ENCODE measurements at places on chromosomes 3 and 15.

- DNase-seq = no peak
These were observed 35.3 kb downstream of the SRGAP3 start for GRCh38 chr3:9214185-9214584.

DNA sequence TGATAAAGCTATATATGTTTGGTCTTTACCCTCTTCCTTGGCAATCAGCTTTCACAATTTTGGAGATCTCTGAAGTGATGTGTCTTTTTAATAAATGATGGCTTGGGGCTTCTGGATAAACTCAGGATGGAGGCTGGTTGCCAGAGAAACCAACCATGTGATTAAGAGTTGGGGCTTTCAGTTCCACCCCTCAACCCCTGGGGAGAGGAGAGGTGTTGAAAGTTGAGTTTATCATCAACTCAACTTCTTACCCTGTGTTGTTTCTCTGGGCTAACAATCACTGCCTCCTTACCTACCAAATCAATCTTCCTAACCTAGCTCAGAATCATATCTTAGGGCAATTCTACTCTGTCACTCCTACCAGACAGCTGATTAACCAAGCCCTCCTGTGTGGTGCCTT is 735.8 kb downstream of the ZPLD1 start:
- no peak for DNase-seq

- DNase-seq = no peak
These were observed 1044.5 kb downstream of the NTRK3 start for GRCh38 chr15:87212041-87212440.

GRCh38 chr15:91338766-91339165 is 238.7 kb downstream of the SV2B start:
- DNase-seq = peak; percentile 43

- DNase-seq = no peak
These were observed 571.6 kb upstream of the ARPP21 start for GRCh38 chr3:35067750-35068149.

- no peak for DNase-seq
These were observed 96.2 kb upstream of the KCNMB2 start for GRCh38 chr3:178440043-178440442.

- no peak for DNase-seq
These were observed 56.3 kb downstream of the GPR171 start for GRCh38 chr3:151146731-151147091.

- no peak for DNase-seq
These were observed 7.9 kb downstream of the ITGB5 start for GRCh38 chr3:124879337-124879680.

DNA sequence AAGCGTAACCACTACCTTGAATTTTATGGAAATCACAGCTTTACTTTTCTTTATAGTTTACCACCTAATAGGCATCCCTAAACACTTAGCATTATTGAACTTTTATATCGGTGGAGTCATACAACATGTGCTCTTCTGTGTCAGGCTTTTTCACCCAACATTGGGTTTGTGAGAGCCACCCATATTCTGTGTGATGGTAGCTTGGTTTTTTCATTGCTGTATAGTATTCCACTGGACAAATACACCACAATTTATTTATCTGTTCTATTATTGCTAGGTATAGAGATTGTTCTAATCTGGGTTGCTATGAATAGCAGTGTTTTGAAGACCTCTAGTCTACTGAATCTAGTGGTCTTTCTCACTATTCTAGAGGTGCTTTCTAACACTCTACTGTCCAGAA is 31.6 kb upstream of the ATP1B3 start:
- DNase-seq = no peak

DNA sequence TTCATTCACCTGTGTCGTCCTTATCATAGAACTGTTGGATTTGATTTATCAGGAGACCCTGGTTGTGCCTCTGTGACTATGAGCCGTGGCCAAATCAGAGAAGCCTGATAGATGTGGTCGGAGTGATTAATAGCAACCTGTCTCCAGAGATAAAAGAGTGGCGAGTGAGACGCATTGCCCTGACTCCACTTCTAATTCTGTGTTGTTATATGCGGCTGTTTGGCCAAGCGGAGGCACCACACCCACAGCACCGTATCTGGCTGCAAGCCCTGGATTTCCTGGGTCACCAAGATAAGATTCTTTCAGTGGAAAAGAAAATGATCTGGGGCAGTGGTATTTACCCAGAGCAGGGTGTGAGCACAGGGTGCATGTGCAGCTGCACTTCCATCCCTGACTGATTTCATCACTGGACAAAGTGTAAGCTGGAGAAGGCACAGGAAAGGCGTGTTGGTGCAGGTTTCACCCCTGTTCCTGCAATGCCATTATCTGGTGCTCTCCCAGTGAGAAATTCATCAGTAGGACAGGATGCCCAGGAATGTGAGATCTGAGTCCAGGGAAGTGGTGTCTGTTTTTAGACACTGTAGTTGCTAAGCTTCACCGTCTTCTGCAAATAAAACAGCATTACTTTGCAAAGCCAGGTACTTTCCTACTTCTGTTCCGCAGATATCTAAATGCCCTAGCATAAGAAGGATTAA is 84.6 kb downstream of the CD47 start:
- no peak for DNase-seq

GRCh38 chr3:29319798-29320197 is 38.9 kb downstream of the RBMS3 start:
- DNase-seq = no peak

Measured in progenitor cell of endocrine pancreas (in vitro differentiated cells).